Iris pigment epithelial cell (primary cell): ENCODE measurements at places on chromosomes 12 and 14.

GRCh38 chr12:109581856-109582255, 8.3 kb downstream of the MVK start:
- peak; percentile 71 for DNase-seq

DNA sequence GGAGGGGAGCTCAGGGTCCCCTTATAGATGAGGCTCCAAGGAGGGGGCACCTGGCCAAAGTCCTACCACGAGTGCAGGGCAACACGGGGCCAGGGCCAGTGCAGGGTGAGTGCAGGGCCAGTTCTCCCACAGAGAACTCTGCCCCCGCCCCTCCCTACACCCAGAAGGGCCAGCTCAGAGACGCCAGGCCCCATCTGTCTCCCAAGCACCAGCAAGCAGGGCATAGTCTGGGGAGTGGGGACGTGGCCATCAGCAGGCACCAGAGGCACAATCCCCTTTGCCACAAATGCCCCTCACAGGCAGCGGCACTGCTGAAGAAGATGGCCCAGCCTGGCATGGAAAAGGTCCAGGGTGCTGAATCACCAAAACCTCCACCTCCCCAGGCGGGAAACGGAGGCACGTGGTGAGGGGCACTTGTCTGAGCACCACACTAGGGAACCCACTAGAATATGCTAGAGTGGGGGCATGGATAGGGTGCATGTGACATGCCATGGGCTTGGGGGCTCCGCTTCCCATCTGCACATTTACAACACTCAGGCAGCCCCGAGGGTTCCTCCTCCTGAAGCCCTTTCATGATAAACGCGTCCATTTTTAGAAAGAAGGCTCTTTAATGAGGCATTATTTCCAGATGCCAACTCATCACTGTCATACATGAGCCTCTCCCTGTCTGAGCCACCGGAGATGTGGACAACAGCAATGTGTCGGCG, 17.8 kb downstream of the CCDC85C start:
- DNase-seq: no peak

DNA sequence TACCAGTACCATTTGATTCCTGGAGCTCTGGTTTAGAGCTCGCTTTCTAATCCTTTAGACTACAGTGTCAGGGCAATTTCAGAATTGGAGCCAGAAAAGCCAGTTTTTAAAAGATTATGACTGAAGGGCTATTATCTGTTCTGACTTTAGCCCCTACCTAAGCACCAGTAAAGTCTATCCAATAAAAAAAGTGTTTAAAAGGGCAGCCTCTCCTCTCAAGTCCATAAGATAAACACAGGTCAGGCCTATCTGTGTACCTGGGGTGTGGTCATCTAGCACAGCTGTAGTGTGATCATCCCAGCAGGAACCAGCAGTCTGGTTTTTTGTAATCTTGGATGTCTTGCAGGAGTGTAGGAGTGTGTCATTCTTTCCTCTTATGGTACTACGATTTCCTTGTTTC, 6.6 kb downstream of the APPL2 start:
- DNase-seq: peak; percentile 29

DNA sequence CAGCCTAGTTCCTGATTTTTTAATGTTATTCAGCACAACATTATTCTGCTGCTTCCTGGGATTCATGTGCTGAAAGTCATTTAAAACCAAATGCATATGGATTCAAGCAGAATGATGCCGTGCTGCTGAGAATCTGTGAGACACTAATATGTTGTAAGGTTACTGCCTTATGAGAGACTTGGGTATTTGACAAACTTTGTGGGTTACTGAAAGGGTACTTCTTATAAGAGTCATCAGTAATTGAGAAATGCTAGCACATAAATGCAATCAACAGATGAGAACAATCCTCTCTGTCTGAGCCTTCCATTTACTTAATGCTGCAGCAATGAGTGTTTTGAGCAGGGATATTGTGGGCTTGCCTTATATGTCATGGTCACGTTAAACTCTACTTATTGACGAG, 175.7 kb downstream of the NPAS3 start:
- DNase-seq: no peak

DNA sequence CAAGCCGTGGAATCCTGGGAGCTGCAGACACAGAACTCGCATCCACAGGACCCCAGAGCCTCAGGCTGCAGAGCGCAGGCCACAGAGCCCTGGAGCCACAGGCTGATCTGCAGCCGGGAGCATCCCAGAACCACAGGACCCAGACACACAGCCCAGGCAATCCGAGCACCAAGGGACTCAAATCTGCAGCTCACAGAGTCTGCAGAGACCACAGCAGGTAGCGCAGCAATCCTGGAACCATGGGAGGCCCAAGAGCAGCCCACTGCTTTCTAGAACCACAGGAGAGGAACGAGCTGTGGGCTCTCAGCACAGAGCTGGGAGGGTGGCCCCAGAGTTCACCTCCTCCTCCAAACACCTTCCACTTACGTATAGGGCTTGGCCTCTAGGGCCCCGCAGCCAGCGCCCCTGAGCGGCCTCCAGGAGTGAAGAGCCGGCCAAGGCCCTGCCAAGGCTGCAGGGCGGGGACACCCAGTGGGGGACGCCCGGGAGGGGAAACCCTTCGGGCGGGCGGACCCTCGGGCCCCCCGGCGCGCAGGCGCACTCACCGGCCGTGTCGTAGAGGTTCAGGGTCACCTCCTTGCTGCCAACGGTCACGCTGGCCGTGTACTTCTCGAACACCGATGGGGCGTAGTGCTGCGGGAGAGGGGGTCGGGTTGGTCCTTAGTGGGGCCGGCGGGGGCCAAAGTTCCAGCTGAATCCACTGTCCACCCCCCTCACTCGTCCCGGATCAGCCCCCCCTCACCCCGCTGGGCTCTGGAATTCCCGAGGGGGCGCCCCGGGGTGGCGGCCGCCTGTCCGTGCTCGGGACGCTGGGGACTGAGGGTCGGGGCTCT, 665 bp downstream of the RHOF start:
- DNase-seq: no peak
